Renal cortical epithelial cell (primary cell): ENCODE measurements at places on chromosomes 6 and 20. TPM values are rescaled to one million over a fixed set of nuclear protein-coding genes. Genes with fewer than 3 reads are reported as not detected.

XRN2 gene
- total RNA-seq, result 135 and 156 TPM in 2 replicates

AKAP7 gene
- total RNA-seq, result 6.9 and 20.4 TPM in 2 replicates

GRCh38 chr6:112903361-112903760, 556.2 kb downstream of the RFPL4B start:
- DNase-seq, result no peak

- DNase-seq, result no peak
Measured at GRCh38 chr20:44284032-44284431, 27.0 kb downstream of the FITM2 start.

GRCh38 chr6:39901670-39902069, 32.6 kb downstream of the MOCS1 start:
- DNase-seq, result peak; percentile 52
